ENCODE measurements at places on chromosomes 3 and 15. TPM values are rescaled to one million over a fixed set of nuclear protein-coding genes. Genes with fewer than 3 reads are reported as not detected.

DNA sequence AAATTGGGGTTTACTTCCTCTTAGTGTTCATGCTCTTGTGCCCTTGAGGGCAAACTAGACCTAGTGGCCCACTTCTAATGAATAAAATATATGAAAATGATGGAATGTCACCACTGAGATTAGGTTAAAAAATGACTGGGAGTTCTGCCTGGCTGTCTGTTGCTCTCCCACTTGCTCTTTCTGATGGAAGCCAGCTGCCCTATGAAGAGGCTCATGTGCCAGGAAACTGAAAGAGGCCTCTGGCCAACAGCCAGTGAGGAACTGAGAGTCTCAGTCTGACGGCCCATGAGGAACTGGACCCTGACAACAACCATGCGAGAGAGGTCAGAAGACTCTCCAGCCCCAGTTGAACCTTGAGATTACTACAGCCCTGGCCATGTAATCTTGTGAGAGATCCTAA is 107.1 kb upstream of the FHIT start:
- no peak for DNase-seq
- H3K36me3 ChIP-seq, result peaks cover 1% of the 10 kb centered on the region
- H3K4me1 ChIP-seq, result no peaks in the 10 kb centered on the region
- no peak overlapping the region for H3K27ac ChIP-seq
- no peak overlapping the region for H3K4me3 ChIP-seq
- peaks cover 15% of the 10 kb centered on the region for H3K27me3 ChIP-seq

GRCh38 chr15:94002041-94002440 is 229.3 kb upstream of the MCTP2 start:
- no peak for DNase-seq
- H3K27me3 ChIP-seq, result no peaks in the 10 kb centered on the region
- H3K4me1 ChIP-seq, result peaks cover 17% of the 10 kb centered on the region
- H3K36me3 ChIP-seq, result no peaks in the 10 kb centered on the region
- H3K27ac ChIP-seq, result no peak overlapping the region

DNA sequence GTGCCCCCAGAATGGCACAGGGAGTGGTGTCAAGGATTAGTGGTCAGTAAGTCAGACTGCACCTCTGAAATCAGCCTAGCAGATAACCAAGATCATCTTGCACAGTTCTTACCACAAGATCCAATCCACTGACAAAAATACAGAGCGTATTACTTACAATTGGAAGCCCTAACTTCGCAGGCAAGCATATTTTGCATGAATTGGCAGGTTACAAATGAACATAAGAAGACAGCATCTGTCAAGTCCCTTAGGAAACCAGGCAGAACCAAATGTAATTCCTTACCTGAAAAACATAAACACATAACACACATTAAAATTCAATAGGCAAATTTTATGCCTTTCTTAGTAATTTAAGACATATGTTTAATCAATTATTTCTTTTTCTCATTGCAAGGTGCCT is 293.4 kb downstream of the MAGI1 start:
- no peaks in the 10 kb centered on the region for H3K36me3 ChIP-seq
- DNase-seq, result no peak
- H3K27ac ChIP-seq, result no peak overlapping the region

DNA sequence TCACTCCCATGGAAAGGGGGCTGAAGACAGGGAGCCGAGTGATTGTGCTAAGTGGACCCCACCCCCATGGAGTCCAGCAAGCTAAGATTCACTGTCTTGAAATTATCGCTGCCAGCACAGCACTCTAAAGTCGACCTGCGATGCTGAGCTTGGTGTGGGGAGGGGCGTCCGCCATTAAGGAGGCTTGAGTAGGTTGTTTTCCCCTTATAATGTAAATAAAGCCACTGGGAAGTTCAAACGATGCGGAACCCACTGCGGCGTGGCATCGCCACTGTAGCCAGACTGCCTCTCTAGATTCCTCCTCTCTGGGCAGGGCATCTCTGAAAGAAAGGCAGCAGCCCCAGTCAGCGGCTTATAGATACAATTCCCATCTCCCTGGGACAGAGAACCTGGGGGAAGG is 10.9 kb upstream of the SRGAP3 start:
- no peak for DNase-seq
- peaks cover 29% of the 10 kb centered on the region for H3K27me3 ChIP-seq
- peaks cover 7% of the 10 kb centered on the region for H3K36me3 ChIP-seq
- H3K27ac ChIP-seq, result no peak overlapping the region
- no peaks in the 10 kb centered on the region for H3K4me1 ChIP-seq

- H3K4me1 ChIP-seq, result peaks cover 4% of the 10 kb centered on the region
- H3K36me3 ChIP-seq, result no peaks in the 10 kb centered on the region
- H3K27ac ChIP-seq, result no peak overlapping the region
- peaks cover 74% of the 10 kb centered on the region for H3K27me3 ChIP-seq
- DNase-seq, result no peak
Observed at GRCh38 chr3:10707400-10708215, 108.4 kb upstream of the SLC6A11 start.

DNA sequence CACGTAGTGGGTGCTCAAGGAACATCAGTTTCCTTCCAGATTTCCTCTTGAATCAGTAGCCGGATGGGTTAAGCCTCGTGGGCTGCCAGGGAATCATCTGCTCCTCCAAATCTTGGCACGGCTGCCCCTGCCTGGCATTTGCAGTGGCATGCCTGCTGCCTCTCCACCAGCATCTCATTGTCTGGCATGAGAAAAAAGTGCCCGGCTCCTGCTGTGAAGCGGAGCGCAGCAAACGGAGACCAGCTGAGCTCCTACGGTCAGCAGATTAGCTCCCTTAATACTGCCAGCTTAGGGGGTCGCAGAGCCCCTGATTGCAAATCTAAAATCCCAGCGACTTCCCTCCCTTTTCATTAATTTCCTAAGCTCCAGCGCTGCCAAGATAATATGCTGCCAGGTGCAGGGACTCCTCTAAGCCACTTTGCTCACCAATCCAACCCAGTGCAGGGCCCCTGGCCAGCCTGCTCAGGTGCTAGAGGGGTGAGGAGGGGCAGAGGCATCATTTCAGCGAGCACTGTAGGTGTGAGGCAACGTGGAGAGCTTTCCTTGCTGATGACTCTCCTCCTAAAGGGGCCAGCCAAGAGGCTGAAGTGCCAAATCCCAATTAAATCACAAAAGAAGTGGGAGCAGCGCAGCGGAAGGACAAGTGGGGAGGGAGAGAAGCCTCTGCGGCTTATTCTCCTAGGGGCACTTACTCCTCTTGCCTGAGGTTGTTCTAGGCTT is 49.6 kb upstream of the ST8SIA2 start:
- H3K27ac ChIP-seq, result no peak overlapping the region
- H3K27me3 ChIP-seq, result peaks cover 49% of the 10 kb centered on the region
- H3K4me1 ChIP-seq, result no peaks in the 10 kb centered on the region
- no peaks in the 10 kb centered on the region for H3K36me3 ChIP-seq
- no peak for DNase-seq

DNA sequence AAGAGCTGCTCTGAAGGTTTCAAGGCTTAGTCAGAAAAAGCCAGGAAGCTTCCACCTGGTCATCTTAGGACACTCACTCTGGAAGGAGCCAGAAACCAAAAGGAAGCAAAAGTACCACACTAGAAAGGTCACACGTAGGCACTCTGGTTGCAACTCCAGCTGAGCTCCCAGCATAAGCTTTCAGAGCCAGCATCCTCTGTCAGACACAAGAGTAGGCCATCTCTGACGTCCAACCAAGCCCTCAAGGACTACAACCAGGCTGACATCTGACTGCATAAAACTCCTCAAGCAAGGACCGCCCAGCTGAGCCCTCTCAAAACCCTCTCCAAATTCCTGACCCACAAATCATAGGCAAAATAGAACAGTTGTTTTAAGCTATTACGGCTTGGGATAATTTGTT is 12.8 kb downstream of the SH3BP5 start:
- no peak overlapping the region for H3K4me3 ChIP-seq
- H3K4me1 ChIP-seq, result peaks cover 47% of the 10 kb centered on the region
- no peaks in the 10 kb centered on the region for H3K27me3 ChIP-seq
- no peak overlapping the region for H3K27ac ChIP-seq

CCR9 gene
- not detected for total RNA-seq

EPB42 gene
- not detected for total RNA-seq

TNNC1 gene
- total RNA-seq, result 13.7 TPM
